ENCODE measurements at places on chromosomes 7 and 10.
A peak's percentile ranks its signal among the peaks of the same experiment; 100 is the strongest.

DNA sequence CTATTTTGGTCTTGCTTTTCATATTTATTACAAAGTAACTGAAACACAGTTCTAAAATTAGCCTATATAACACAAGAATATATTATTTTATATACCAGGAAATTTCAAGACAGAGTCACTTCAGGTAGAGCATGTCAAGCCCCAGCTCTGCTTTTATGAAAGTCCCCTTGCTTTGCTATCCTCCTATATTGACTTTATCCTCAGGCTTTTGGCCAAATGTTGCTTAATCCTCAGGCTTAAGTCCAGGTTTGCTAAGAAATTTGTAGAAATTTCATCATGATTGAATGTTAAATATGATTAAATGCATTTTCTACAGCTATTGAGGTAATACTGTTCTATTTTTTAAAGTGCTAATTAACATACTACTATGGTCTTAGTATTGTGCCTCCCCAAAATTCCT, 227.6 kb downstream of the FZD1 start:
- DNase-seq, result no peak

DNA sequence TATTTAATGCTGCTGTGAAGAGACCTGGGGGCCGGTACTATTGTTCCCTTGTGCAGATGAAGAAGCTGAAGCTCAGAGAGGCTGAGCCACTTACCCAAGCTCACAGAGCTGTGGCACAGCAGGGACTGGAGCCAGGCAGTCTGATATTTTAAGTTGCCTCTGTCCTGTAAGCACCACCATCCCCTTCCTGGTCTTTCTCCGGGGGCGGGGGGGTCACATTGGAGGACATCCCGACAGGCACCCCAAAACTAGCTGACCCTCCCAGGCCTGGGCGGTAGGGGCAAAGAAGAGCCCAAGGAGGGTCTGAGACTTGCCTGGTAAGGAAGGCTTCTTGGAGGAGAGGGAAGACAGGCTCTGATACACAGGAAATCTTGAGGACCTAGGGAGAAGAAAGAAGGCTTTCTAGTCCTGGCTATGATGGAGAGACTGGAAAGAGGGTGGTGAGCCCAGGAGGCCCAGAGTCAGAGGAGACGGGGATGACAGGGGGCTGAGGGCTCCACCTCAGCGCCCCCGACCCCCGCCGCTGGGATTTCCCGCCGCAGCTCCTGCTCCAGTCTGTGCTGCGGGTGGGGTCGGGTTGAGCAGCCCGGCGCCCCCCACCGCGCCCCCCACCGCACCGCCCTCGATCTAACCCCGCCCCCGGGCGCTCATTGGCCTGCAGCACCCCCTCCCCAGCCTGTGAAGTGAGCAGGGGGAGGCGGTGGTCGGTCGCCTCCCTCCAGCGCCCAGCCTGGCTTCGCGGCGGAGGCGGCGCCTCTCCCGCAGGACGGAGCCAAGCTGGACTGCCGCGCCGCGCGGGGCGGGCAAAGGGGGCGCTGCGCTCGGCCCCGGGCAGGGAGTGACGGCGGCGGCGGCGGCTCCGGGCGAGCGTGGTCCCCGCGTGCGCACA, at the start of gene ADCYAP1R1:
TSS of gene ADCYAP1R1 (plus strand) at position 711 of the 889 bp plus-strand sequence. CDS start 10,957 bp downstream, outside the sequence.
- DNase-seq, result no peak

GRCh38 chr7:145016068-145016467, 180.2 kb upstream of the TPK1 start:
- DNase-seq, result no peak

DNA sequence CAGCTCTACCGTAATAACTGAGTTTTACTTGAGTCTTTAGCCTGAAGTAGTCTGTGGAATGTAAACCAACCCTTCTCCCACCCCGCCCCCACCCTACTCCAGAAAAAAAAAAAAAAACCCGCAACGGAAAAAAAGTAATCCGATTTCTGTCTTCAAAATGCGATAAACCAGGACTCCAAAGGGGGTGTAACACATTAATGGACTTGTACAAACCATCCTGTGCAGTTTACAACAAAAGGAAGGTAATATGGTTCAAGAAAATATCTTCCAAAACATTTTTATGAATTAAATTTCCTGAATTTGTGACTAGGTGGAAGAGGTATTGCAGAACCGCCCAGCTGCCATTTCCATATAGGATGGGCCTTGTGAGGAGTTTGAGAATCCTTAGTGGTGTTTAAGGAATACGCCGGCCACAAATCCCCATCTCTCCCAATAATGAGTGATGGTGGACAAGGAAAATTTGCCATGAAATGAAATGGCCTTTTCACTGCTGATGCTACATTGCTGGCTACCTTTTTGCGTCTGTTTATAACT, 10.6 kb downstream of the SKIDA1 start:
- DNase-seq, result no peak

DNA sequence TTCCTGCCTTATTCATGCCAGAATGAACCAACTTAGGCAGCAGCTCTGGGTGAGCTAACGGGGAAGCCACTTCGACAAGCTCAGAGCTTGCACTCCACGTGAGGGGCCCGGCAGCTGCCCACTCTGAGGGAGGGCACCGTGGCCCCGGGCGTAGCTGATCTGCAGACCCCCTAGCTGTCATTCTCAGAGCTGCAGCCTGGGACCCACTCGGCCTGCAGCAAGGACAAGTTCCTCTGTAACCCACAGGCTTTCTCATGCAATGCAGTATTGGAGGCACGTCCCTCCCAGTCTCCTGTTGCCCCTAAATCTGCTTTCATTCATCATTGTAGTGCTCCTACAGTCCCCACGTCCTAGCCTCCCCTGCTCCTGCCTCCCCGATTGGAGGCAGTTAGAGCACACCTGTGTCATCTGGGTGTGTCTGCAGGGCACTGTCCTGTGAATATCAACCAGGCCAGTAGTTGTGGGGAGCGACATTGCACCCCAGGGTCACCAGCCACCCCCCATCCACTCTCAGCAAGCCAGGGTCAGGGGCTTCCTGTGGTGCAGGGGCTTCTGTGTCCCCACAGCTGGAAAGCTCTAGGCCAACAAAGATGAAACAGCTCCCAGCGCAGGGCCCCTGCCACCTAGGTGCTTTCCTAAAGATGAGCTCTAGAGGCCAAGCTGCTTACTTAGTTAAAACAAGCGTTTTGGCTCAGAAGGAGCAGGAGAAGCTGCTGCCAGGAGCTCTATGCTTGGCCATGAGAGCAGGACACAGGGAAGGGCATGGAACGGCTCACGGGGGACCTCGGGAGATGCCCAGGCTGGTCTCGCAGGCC, 333.6 kb downstream of the ADARB2 start:
- no peak for DNase-seq

DNA sequence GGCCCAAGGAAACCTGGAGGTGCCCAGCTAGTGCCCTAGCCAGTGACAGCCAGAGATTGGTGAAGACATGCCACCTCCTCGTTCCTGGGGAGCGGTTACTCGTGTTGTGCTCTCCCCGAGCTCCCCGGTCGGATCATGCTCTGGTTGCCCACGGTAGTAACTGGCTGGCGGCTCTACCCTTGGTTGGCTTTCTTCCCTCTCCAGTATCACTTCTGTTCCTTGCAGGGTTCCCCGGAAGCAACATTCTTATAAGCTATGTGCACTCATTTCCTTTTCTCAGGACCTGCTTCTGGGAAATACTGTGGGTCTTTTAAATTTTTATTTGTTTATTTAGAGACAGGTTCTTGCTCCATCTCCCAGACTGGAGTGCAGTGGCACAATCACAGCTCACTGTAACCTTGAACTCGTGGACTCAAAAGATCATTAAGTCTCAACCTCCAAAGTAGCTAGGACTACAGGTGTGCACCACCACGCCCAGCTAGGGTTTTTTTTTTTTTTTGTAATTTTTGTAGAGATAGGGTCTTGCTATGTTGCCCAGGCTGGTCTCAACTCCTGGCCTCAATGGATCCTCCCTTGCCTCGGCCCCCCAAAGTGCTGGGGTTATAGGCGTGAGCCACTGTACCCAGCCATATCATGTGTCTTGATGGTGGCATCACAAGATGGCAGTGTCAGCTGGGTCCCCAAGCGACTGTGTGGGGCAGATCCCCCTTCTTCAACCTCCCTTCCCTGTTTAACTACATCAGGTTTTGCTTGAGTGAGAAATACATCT, 6.9 kb upstream of the CALHM1 start:
- DNase-seq, result no peak

GRCh38 chr7:158973440-158973839, 117.1 kb downstream of the DYNC2I1 start:
- DNase-seq, result no peak

DNA sequence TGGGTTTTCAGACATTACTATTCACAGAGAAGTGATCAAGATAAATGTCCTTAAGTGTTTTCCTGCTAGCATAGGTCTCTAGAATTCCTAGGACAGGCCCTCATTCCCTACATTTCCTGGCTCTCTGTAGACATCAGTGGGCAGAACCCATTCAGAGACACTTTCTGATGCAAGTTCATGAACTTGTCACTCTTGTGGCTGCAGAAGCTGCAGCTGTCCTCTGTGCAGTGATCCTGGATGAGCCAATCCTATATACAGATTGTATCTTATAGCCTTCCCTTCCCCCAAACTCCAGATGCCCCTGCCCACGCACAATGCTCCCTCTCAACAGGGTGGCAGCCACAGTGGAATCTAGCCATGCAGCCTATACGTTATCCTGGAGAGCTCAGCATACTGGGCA, 12.6 kb upstream of the GRB10 start:
- DNase-seq, result no peak

DNA sequence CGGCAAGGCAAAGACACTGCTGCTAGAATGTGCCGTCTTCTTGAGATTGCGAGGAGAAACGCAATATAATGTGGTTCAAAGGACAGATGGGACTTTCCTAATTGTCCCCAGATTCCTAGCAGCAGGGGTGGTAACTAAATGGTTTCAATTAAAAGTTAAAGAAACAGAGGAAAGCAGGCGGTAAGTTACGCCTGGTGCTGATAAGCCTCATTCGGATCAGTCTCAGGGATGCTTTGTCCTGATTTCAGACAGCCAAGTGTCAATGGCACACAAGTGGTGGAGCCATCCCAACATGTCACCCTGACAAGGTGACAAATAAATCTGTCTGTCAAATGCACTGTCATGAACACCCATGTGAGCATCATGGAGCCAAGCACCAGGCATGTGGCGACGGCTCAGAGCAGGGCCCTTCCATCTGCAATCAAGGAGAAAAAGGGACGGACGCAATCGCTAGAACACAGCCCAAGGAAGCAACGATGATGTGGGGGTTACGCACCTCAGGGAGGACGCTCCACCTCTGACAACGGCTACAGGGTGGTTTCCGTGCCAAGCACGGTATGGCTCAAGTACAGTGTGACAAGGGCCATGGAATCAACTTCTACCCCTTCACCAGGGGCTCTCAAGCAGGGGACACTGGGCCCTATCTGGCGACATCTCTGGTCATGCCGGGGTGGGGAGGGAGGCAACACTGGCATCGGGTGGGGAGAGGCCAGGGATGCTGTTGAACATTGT, 66.2 kb downstream of the CTBP2 start:
- DNase-seq, result no peak

- peak; percentile 12 for DNase-seq
Observed at GRCh38 chr10:7501157-7501556, 90.3 kb upstream of the SFMBT2 start.

GRCh38 chr10:87090779-87091178, 3.9 kb downstream of the GLUD1 start:
- DNase-seq, result no peak

DNA sequence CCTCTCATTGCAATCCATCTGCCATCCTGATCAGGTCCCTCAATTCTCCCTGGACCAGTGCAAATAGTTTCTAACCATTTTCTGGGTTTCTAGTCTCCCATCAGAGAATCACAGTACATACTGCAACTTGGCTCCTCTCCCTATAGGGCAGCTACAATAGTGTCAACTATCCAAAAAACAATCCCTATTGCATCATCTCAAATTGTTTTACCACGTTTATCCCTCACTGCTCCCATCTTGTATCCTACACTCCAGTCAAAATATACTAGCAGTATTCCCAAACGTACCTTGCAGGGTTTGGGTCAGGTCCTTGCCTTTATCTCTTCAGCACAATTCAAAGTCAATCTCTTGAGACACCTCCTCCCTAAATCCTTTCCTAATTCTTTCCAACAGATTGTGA, 23.6 kb downstream of the ASB15 start:
- DNase-seq, result no peak

DNA sequence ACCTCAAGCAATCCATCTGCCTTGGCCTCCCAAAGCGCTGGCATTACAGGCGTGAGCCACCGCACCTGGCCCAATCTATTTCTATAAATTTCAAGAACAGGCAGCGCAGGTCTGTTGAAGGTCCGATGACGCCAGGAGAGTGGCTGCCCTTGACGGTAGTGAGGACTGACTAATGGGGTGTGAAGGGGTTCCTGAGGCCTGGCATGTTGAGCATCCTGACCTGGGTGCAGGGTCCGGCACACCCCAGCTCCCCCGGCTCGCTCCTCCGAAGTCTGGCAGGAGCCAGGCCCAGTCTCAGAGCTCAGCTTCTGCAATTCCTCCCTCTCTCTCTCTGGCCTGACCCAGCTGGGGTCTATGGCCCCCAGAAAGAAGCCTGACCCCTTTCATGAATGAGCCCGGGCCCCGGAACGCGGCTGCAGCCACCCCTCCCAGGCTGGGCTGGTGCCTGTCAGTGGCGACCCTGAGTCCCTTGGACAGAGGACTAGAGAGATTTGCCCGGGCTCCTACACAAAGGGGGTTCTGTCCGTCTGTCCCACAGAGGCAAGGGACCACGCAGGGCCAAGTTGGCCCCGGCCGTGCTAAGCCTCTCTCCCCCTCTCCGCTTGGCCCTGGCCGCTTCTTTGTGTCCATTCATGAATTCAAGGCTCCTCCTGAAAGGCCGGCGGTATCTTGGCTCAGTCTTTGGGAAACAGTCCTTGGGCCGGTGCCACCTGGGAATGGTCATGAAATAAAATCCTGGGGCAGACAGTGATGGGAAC, 18.8 kb downstream of the MMD2 start:
- no peak for DNase-seq

- DNase-seq, result peak; percentile 88
Observed at GRCh38 chr7:87345166-87345927, at the start of gene CROT. TSS of gene CROT (plus strand) at chr7:87345664. CDS start at chr7:87349069, 3,405 bp downstream.

- no peak for DNase-seq
Observed at GRCh38 chr7:11341285-11341944, 367.7 kb downstream of the PHF14 start.

DNA sequence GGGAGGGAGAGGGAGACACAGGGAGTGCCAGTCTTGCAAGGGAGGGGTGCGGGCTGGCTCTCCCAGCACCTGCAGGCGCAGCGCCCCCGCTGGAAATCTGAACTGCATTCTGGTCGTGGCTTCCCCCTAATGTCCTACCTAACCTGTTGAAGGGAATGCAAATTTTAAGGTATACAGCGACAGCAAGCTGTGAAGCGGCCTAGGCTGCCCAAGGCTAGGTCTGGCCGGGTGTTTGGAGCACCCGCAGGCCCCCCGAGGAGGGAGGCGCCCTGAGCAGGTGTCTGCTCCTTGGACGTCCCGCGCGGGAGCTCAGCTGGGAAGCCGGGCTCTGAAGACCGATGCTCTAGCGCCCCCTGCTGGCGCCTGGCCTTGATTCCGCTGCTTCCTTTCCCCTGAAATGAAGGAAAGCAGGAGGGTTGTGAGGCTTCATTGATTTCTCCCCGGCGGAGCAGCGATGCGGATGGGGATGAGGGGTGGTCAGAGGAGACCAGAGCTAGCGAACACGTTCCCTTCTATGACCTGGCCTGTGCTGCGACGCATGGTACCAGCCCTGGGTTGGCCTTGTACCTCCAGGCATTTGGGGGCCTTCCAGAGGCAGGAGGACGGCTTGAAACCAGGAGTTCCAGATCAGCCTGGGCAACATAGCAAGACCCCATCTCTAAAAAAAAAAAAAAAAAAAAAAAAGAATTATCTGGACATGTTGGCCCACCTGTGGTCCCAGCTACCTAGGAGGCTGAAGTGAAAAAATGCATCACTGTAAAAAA, 601.3 kb downstream of the GALNT17 start:
- no peak for DNase-seq
